ENCODE measurements at places on chromosomes 16 and 17. TPM values are rescaled to one million over a fixed set of nuclear protein-coding genes. Genes with fewer than 3 reads are reported as not detected.

The COX6A2 gene
- not detected for total RNA-seq

The FBXL16 gene
- total RNA-seq: 0.48 TPM

The DNAAF1 gene
- total RNA-seq: not detected

DNA sequence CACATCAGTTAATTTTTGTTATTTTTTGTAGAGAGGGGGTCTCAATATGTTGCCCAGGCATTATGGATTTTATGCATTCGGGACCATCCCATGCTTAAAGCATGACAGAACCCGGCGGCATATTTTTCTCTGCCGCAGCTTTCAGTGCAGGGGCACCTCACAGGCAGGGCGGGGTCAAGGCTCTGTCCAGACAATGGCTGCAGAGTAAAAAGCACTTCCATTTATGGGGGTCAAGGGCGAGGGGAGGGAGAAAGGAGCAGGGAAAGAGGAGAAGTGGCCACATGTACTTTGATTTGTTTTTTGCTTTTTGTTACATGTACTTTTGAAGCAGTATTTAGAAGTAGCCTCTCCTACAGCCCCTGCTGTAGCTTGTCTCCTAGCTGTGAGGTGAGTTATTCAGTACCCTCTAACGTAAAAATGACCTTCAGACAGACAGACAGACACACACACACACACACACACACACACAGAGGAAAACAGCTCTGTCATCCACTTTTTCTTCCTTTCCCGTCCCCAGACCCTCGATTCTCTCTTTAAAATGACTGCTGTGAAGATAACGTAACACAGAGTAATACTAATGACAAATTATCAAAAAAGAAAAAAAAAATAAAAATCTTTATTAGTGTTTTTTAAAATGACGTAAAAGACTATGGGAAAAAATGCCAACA is 856 bp upstream of the SCPEP1 start:
- DNase-seq: no peak
- H3K27me3 ChIP-seq: no peaks in the 10 kb centered on the region
- no peaks in the 10 kb centered on the region for H3K36me3 ChIP-seq
- H3K4me1 ChIP-seq: peaks cover 21% of the 10 kb centered on the region
- H3K4me3 ChIP-seq: peak overlapping the region; percentile 81

DNA sequence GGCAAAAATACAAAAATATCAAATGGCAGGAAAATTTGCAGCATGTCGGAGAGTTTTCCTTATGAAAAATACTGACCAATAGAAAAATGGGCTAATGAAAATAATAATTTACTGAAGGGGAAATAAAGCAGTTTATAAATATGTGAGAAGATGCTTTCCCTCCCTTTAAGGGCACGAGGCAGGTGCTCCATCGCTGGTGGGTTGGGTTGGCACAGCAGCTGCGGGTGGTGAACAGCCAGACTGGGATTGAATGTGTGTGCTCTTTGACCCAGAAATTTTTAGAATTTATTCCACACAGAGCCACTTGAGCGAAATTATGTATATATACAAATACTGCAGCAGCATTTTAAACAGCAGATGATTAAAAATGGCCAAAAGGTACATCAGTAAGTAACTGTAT is 109.1 kb upstream of the ZNF750 start:
- DNase-seq: no peak
- H3K27ac ChIP-seq: no peak overlapping the region
- no peaks in the 10 kb centered on the region for H3K27me3 ChIP-seq
- peaks cover 36% of the 10 kb centered on the region for H3K36me3 ChIP-seq
- H3K4me3 ChIP-seq: no peak overlapping the region
- no peaks in the 10 kb centered on the region for H3K4me1 ChIP-seq

- no peaks in the 10 kb centered on the region for H3K27me3 ChIP-seq
- no peaks in the 10 kb centered on the region for H3K36me3 ChIP-seq
- H3K4me1 ChIP-seq: no peaks in the 10 kb centered on the region
- DNase-seq: no peak
These were observed 41.5 kb upstream of the CBFA2T3 start for GRCh38 chr16:89018282-89019158.

- H3K36me3 ChIP-seq: peaks cover 12% of the 10 kb centered on the region
- H3K27ac ChIP-seq: no peak overlapping the region
- no peaks in the 10 kb centered on the region for H3K4me1 ChIP-seq
- H3K4me3 ChIP-seq: no peak overlapping the region
These were observed 33.4 kb downstream of the VAC14 start for GRCh38 chr16:70767377-70768202.

- H3K27ac ChIP-seq: no peak overlapping the region
- no peaks in the 10 kb centered on the region for H3K4me1 ChIP-seq
- no peaks in the 10 kb centered on the region for H3K27me3 ChIP-seq
- H3K36me3 ChIP-seq: no peaks in the 10 kb centered on the region
- DNase-seq: peak; percentile 23
- H3K4me3 ChIP-seq: no peak overlapping the region
These were observed 21.7 kb downstream of the KNOP1 start for GRCh38 chr16:19696328-19696727.

GRCh38 chr17:2027528-2028233 is 2.3 kb upstream of the DPH1 start:
- no peaks in the 10 kb centered on the region for H3K36me3 ChIP-seq
- no peak overlapping the region for H3K4me3 ChIP-seq
- no peaks in the 10 kb centered on the region for H3K27me3 ChIP-seq
- no peak overlapping the region for H3K27ac ChIP-seq

GRCh38 chr16:54244061-54244886 is 42.3 kb downstream of the IRX3 start:
- H3K4me3 ChIP-seq: no peak overlapping the region
- DNase-seq: no peak
- no peaks in the 10 kb centered on the region for H3K36me3 ChIP-seq
- H3K27me3 ChIP-seq: no peaks in the 10 kb centered on the region
- H3K4me1 ChIP-seq: no peaks in the 10 kb centered on the region
- no peak overlapping the region for H3K27ac ChIP-seq

GRCh38 chr17:8504460-8505207 is 69.0 kb downstream of the NDEL1 start:
- no peaks in the 10 kb centered on the region for H3K4me1 ChIP-seq
- H3K27me3 ChIP-seq: no peaks in the 10 kb centered on the region
- DNase-seq: no peak
- no peaks in the 10 kb centered on the region for H3K36me3 ChIP-seq

DNA sequence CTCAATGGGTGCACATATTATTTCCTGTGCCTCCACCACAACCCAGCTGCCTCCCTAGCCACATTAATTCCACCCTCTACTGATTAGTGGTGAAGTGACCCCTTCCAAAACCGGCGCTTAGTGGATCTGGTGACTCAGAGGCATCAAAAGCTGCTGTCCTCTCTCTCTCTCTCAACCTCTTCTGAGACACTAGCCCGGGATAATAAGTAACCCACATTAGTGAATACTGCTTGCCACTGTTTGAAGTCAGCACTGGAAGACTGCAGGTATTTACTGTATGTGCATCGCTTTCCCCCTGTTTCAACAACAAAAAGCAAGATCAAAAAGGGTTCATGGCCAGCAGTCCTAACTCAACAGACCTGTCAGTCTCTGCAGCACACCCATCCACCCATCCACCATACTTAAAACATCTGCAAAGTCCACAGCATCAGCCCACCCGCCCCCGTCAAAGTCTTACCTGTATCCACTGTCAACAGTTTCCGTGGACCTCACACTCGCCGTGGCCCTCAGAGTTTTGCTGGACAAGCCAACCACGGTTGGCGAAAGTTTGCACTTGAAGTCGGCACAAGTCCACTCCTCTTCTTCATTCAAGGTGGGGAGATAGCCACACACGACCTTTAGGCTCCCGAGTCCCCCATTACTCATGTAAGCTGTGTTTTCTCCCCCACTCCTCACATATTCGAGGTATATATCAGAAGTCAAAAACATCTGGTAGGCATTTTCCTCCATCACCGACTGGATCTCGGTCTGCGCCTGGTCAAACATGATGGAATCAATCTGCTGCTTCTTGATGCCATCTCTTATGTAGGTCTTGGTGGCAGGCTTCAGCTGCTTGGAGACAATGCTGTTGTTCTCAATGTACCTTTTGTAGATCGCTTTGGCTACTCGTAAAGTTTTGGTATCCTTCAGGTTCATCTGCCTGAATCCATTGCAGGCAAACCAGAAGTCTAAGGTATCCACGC is 3.8 kb downstream of the AXIN2 start:
- no peaks in the 10 kb centered on the region for H3K36me3 ChIP-seq
- no peak overlapping the region for H3K27ac ChIP-seq
- peaks cover 4% of the 10 kb centered on the region for H3K4me1 ChIP-seq
- H3K27me3 ChIP-seq: no peaks in the 10 kb centered on the region
- no peak overlapping the region for H3K4me3 ChIP-seq
- no peak for DNase-seq

All from Karpas-422 (cell line).